ENCODE measurements at places on chromosomes 1 and 21. TPM values are rescaled to one million over a fixed set of nuclear protein-coding genes. Genes with fewer than 3 reads are reported as not detected.

PLCH2 gene
- 141 TPM for total RNA-seq

CELA3A gene
- total RNA-seq = not detected

SERTAD4 gene
- total RNA-seq = 0.34 TPM

KAZN gene
- total RNA-seq = 27.1 TPM

RAD54L gene
- 0.28 TPM for total RNA-seq

TUT4 gene
- total RNA-seq = 51.5 TPM

CYB561D1 gene
- 11.9 TPM for total RNA-seq

HPCAL4 gene
- total RNA-seq = under 0.01 TPM

PSMA5 gene
- total RNA-seq = 36.9 TPM

NHLH1 gene
- 0.07 TPM for total RNA-seq

LHX8 gene
- total RNA-seq = not detected

OR6K3 gene
- not detected for total RNA-seq

LEFTY1 gene
- not detected for total RNA-seq

DMBX1 gene
- not detected for total RNA-seq

SGIP1 gene
- not detected for total RNA-seq

KLHL17 gene
- 3.1 TPM for total RNA-seq

RASAL2 gene
- total RNA-seq = 24.8 TPM

PTGS2 gene
- 99.1 TPM for total RNA-seq

DNAJC6 gene
- total RNA-seq = 3.8 TPM

CADM3 gene
- not detected for total RNA-seq

ALX3 gene
- not detected for total RNA-seq

VANGL2 gene
- 25.8 TPM for total RNA-seq

TMIGD3 gene
- not detected for total RNA-seq

CLDN19 gene
- not detected for total RNA-seq

PBX1 gene
- total RNA-seq = 18.7 TPM

RAB25 gene
- total RNA-seq = 48.7 TPM

PBXIP1 gene
- 72.8 TPM for total RNA-seq

MIXL1 gene
- not detected for total RNA-seq

INKA2 gene
- 4.2 TPM for total RNA-seq

HOOK1 gene
- 16.9 TPM for total RNA-seq

AMY1C gene
- 0.07 TPM for total RNA-seq

NIBAN1 gene
- 138 TPM for total RNA-seq

KRTAP10-6 gene
- total RNA-seq = not detected

CDC42BPA gene
- 46.8 TPM for total RNA-seq

BCAR3 gene
- 97.4 TPM for total RNA-seq

KCNA3 gene
- total RNA-seq = not detected

B3GALT5 gene
- 0.36 TPM for total RNA-seq

SLAMF8 gene
- not detected for total RNA-seq

FAM151A gene
- not detected for total RNA-seq

DMRTA2 gene
- 14.2 TPM for total RNA-seq

F5 gene
- not detected for total RNA-seq

ANKRD35 gene
- total RNA-seq = 3.8 TPM

CFHR5 gene
- total RNA-seq = not detected

NOS1AP gene
- total RNA-seq = under 0.01 TPM

VWA5B1 gene
- not detected for total RNA-seq

MANEAL gene
- total RNA-seq = 1.6 TPM

SPATA45 gene
- total RNA-seq = not detected

Data from nasal cavity respiratory epithelium epithelial cell of viscerocranial mucosa (primary cell).